ENCODE measurements at places on chromosomes 6 and 20.
A peak's percentile ranks its signal among the peaks of the same experiment; 100 is the strongest.

GRCh38 chr6:135372758-135373157 is 124.8 kb downstream of the AHI1 start:
- DNase-seq: no peak

DNA sequence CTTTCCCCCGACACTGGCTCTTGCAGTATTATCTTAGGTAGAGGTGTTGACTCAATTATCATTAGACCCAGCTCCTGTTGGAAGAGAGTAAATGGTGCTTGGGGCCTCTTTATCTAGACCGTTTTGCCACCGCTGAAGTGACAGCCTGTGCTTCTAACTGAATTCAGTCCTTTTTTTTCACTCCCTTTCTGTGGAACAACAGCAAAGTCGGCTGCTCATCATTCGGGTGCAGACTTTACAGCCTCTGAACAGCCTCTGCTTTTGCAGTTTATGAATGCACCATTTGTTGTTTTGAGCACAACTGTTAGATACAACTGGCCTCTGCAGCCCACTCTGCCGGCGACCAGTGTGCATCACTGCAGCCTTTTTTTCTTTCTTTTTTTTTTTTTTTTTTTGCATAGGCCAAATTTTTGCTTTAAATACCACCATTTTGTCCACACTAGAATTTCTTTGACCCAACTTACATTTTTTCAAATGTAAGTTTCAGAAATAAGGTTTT is 35.8 kb downstream of the RREB1 start:
- no peak for DNase-seq

DNA sequence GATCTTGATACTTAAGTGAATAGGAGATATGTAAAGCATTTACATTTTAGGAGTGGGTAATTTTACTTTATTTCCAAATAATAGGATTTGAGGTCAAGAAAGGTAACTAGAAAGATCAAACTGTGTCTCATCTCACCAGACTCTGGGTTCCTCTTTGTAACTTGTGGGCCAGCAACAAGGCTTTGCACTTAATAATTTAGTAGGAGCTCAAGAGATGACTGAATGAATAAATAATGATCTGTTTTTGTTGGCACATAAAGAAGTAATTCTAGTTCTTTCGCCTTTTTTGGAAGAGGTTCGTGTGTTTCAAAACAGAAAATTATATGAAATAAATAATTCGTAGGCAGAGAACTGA is 67.4 kb upstream of the FABP7 start:
- DNase-seq: no peak

GRCh38 chr6:36612101-36612625 is 18.0 kb downstream of the SRSF3 start:
- DNase-seq: no peak

DNA sequence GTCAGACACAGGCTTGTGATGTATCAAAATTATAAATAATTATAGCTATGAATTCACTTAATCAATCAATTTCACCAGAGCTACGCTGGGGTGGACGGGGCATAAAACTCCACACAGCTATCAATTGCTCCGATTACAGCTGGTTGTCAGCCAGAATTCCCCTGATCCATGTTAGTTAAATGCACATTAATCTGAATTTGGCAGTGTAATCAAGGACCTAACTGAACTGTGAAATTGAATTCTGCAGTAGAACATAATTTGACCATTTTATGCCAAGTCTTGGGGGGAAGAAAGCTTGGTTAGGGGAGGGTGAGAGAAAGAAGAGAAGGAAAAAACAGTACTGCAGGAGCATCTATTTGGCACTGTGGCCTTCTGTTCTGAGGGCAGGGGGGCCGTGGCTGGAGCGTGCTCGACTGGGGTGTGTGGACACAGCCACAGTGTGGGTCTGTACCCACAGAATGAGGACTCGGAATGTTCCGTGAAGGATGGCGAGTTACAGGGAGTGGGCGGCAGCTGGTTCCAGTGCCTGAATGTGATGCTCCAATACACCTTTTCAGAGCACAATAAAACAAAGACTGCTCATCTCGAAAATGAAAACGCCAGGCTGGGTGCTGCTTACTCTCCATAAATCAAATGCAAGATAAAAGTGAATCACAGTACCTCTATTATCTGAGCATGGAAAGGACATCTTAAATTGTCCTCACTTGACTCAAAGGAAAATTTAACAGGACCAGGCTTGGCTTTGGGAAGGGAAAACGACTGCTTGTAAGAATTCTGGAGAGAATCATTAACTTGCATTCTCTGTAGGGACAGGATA is 59.2 kb downstream of the LAMP5 start:
- DNase-seq: no peak

GRCh38 chr6:161959072-161959471 is 685.2 kb upstream of the AGPAT4 start:
- DNase-seq: no peak

- DNase-seq: peak; percentile 68
Observed at GRCh38 chr6:11366183-11366933, 133.9 kb upstream of the NEDD9 start.

- DNase-seq: no peak
Observed at GRCh38 chr6:44618371-44618770, 230.9 kb downstream of the CDC5L start.

GRCh38 chr20:12049125-12049524 is 131.4 kb downstream of the BTBD3 start:
- DNase-seq: no peak

DNA sequence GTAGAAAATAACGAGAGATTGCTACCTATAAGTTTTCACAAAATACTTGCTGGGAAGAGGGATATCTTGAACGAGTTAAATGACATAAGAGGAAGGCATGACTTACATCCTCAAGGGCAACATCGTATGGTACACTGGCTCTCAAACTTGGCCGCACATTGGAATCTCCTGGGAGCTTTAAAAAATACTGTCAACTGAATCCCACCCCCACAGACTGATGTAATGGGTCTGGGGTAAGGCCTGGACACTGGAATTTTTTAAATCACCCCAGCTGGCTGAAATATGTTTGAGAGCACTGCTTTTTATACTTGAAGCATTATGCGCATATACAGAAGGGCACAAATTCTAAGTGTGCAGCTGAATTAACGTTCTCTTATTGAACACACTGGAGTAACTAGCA is 8.0 kb upstream of the TSHZ2 start:
- DNase-seq: no peak

DNA sequence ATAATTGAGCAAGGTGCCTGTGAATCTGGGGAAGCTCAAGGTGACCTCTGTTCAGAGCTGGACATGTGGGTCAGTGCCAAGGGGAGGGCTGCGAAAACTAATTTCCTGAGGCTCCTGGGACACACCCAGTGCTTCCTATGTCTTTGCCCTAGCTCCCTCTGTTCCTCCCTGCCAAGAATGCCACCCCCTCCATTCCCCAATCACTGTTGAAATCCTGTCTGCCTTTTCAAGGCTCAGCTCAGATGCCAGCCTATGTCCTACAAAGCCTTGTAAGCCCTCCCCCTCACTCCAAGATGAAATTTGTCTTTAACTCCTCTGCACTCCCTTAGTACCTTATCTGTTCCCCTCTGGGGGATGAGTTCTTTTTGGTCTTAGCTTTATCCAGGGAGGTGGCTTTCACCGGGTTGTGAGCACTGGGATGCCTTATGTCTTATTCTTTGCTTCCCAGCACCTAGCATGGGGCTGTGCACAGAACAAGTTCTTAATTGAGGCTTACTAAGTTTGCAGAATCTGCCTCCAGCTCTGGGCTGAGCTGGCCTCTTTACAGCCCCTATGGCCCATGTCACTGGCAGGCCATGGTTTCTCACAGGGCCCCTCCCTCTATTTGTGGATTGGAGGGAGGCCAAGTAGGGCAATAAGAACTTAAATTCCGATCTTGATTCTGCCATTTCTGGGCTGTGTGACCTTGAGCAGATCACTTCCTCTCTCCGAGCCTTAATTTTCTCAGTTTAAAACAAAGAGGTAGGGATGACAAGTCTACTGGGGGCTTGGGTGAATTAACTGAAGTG is 51.5 kb upstream of the EPB41L1 start:
- no peak for DNase-seq

DNA sequence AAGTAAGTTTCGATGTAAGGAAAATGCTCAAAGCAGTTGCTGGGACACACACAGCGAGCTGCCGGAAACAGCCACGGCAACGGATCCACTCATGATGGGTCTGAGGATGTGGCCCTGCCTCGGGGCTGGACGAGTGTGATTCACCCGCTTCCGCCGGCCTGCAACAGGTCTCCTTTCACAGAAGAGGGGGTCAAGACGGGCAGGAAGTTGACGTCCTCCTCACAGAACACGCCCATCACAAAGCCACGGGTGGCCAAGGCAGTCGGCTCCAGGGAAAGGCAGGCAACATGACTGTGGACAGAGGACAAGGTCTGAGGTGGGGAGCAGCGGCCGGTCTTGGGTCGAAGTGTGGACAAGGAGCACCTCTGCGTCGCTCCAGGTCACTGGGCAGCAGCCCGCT is 29.9 kb upstream of the SMOC2 start:
- no peak for DNase-seq

GRCh38 chr6:170376386-170377043 is 70.0 kb downstream of the FAM120B start:
- no peak for DNase-seq

GRCh38 chr6:143335865-143336264 is 114.6 kb downstream of the ADAT2 start:
- no peak for DNase-seq

- no peak for DNase-seq
Observed at GRCh38 chr6:44327096-44327495, 13.9 kb upstream of the AARS2 start.

GRCh38 chr20:50681359-50682064 is 9.8 kb downstream of the RIPOR3 start:
- no peak for DNase-seq

GRCh38 chr20:18380908-18381529 is 85.8 kb downstream of the DZANK1 start:
- DNase-seq: no peak

GRCh38 chr20:53789989-53790675 is 196.5 kb upstream of the ZNF217 start:
- DNase-seq: no peak

- DNase-seq: no peak
Observed at GRCh38 chr6:128029826-128030225, 129.0 kb upstream of the THEMIS start.

GRCh38 chr6:133817460-133818047 is 71.4 kb upstream of the TCF21 start:
- DNase-seq: no peak

GRCh38 chr6:96391776-96392360 is 129.7 kb upstream of the UFL1 start:
- no peak for DNase-seq

GRCh38 chr6:18323935-18324705 is 59.8 kb upstream of the DEK start:
- DNase-seq: no peak

DNA sequence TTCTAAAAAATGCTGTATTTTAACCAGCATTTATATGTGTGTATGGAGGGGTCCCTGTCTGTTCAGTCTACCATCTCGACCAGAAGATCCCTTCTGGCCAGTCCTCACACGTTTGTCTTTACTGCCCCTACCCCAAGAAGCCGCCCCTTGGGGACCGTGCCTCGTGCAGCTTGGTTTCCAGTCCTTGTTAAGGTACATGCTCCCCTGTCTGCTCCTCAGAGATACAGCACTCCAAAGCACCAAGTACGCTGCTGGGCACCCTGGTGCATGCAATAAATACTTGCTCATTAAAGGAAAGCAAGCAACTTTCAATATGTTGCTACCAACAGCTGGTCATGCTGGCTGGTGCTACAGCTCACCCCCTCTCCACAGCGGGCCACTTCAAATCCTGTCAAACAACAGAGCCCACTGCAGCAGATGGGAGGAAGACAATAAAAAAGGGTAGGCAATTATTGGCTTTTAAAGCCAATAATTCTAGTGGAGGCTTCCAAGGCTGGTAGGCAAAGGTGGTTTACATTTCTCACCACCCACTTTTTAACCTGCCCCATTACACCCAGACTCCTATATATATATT is 61.6 kb downstream of the PSMG4 start:
- no peak for DNase-seq

- no peak for DNase-seq
Observed at GRCh38 chr6:93391965-93392364, 27.4 kb downstream of the EPHA7 start.

GRCh38 chr20:12640251-12640650 is 368.5 kb upstream of the SPTLC3 start:
- DNase-seq: no peak

DNA sequence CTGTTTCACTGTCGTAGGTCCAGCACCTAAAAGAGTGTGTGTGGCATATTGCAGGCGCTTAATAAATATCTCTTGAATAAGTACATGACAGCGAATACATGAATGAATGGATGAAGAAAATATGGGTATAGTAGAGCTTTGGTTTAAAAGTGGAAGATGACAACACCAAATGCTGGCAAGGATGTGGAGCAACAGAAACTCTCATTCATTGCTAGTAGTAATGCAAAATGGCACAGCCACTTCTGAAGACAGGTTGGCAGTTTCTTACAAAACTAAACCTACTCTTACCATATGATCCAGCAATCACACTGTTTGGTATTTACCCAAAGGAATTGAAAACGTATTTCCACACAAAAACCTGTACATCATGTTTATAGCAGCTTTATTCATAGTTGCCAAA is 36.3 kb upstream of the ARFGEF2 start:
- no peak for DNase-seq

DNA sequence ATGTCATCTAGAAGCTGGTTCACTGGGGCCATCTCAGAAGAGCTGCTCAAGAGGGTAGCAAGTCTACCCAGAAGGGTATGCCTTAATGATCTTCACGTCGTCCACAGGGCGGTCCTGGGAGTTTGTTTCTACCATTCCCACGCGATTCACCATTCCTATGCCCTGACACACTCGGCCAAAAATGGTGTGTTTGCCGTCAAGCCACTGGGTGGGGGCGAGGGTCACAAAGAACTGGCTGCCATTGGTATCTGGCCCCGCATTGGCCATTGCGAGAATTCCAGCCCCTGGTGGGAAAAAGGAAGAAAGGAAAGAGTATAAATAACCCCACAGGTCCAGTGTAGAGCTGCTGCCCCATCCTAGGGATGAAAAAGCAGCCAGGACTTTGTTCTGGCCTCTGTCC is 16.5 kb upstream of the CPNE5 start:
- no peak for DNase-seq

GRCh38 chr20:34300809-34301586 is 2.2 kb downstream of the AHCY start:
- DNase-seq: no peak

GRCh38 chr20:53844259-53844658 is 226.1 kb downstream of the BCAS1 start:
- no peak for DNase-seq

DNA sequence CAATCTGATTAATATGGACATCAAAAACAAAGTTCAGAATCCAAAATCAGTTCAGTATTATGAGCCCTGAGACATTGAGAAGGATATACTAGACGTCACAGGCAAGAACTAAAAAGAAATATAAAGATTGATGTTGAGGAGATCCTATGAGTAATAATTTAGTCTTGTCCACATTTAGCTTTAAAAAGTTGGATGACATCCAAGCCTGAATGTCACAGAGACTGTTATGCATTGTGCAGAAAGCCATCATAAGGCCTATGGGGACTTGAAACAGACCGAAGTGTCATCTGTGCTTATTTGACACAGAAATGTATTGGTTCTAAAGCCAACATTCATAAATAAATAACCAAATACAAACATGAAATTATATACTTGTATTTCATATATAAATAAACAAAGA is 581.8 kb upstream of the MMS22L start:
- DNase-seq: no peak

Data from CD4-positive, alpha-beta T cell treated with Interleukin-15 for 1 hour (primary cell).